ENCODE measurements at places on chromosomes 4 and X.

GRCh38 chrX:9285342-9285771, 179.5 kb upstream of the TBL1X start:
- DNase-seq: no peak

GRCh38 chrX:40922307-40922706, 162.9 kb upstream of the USP9X start:
- no peak for DNase-seq

- no peak for DNase-seq
Measured at GRCh38 chrX:103797691-103798090, 21.1 kb downstream of the PLP1 start.

DNA sequence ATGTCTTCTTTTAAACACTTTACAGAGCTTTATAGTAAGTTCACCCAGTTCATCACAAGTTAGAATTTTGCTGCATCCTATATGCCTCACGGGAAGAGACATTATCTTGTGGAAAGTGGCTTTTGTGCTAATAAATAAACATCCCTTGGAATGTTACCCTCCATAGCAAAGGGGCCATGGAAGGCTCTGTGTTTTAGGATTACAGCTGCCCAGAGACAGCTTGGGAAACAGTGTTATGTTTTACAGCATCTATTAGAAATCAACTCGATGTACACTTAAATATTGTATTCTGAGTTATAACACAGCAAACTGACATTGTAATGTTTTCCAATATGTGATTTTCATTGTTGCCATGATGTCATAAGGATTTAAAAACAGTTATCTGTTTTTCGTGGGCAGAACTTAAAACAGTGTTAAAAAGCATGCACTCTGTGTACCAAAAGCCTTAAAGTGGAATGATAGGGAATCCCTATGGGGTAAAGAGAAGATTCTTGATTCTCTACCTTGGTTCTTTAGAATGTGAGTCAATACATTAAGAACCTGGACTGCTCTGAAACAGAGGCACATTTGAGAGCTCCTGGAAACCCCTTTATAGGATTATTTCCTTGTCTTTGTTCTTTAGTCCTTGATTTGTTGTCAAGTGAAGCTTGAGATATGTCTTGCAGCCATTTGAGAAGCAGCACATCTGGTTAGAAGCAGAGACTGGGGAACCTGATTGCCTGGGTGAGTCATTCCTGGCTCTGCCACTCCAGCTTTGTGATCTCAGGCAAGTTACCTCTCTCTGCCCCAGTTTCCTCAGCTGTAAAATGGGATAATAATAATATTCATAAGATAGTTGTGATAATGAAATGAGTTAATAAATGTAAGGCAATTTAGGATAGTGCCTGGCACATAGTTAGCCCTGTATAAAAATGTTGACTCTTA, 41.6 kb downstream of the ARHGAP10 start:
- no peak for DNase-seq

GRCh38 chrX:38313190-38313589, 14.1 kb downstream of the RPGR start:
- DNase-seq: no peak

- DNase-seq: no peak
Measured at GRCh38 chr4:155952501-155952901, 1.2 kb downstream of the CTSO start.

GRCh38 chr4:1788254-1788973, 4.7 kb upstream of the FGFR3 start:
- DNase-seq: no peak

DNA sequence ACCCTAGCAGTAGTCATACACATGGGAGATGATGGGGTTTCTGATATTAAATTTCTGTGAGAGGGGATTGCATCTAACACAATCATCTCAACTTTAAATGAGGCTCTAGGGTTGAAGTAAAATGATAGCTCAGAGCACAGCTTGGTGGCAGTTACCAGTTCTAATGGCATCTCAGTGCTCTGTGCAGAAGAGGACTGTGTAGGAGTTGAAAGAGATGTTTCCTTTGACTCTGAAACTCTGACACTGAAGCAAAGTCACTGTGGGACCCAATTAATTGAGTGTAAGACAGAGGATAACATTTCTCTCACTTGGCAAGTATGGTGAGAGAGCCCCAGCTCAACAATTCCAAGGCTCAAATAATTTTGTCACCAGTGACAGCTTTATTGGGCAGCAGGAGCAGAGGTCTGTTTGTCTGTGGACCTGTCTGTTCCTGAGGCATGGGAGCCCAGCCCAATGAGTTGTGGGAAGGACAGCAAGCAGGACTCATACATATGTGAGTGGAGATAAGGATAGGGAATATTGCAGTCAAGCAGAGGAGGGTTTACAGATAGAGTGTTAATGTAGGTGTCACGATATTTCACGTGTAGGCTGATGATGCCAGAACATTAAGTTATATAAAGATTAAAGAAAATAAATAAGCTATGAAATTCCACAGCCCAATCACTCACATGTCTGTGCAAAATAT, 76.7 kb upstream of the NAF1 start:
- DNase-seq: no peak

DNA sequence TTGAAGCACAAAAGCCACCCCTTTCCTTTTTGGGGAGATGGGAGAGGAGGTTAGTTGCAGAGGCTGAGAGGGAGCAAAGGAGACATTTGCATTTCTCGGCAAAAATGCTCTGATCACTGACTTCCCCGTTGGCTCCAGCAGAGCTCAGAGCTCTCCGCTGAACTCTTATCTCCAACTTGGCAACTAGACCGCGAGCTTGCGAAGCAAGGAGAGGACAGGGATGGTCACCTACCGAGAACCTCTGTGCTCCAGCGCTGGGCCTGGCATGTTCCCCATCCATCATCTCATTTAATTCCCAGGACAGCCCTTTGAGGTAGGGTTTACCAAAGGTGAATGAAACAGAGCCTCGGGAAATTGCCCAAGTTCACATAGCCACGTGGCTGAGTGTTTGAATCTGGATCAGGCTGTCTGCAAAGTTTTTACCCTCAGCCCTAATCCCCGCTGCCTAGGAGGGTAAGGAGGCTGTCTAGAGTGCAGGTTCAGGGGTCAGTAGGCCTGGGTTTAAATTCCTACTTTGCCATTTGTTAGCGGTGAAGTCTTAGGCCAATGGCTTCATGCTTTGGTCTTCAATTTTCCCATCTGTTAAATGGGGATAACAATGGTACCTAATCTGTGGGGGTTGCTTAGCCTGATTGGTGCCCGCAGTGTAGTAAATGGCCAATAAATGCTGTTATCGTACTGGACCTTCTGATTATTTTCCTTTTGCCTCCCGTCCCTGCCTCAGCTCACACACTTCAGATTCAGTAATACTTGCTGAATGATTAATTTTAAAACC, 3.8 kb upstream of the CITED1 start:
- no peak for DNase-seq

- DNase-seq: no peak
Measured at GRCh38 chr4:11904117-11904535, 475.4 kb upstream of the HS3ST1 start.

DNA sequence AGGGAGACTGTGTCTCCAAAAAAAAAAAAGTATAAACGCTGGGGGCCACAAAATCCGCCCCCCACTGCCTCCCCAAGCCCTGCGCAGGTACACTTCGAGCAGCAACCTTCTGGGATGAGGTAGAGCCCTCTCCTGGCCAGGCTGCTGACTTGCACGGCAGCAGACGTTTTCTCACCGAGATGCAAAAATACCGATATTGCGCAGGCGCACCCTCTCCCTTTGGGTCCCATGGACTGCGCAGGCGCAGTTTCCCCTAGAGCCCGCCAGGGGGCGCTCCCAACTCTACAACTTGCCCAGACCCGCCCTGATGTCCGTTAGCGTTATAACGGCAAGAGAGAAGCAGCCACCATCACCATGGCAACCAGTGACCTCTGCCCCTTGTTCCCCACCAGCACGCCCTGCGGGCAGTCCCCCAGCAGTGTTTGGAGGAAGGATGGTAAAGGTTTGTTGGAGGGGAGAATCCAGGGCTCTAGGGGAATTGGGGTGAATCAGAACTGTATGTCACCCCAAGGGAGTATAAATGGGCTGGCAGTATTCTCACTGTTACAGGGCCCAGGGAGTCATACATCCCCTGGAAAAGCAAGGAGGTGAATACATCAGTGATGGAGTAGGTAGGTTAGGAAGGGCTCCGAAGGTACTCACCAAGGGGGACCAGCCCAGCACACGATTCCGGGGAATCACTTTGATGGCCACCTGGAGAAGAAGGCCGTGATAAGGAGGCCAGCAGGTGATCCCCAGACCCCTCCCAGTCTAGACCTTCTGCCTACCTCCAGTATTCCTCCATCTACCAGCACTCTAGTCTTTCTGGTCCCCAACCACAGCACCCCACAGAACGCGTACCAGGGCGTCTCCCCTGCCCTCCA, 1.5 kb downstream of the PIM2 start:
- peak; percentile 84 for DNase-seq

DNA sequence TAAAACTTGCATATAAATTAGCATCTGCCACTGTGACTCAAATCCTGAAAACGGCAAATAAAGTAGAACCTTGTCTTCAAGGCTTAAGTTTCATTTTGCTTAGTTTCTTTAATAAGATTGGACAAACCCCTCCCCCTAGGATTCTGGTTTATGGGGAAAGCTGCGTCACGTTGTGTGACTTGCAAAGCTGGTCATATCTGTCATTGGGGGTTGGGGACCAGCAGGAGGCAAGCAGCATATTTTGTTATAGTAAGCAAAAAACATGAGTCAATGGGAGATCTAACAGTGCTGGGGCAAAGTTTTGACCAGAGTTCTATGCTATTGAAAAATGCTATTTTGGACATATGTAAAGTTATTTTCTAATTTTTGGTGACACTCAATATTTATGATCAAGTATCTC, 407.3 kb downstream of the PCDH18 start:
- DNase-seq: no peak

DNA sequence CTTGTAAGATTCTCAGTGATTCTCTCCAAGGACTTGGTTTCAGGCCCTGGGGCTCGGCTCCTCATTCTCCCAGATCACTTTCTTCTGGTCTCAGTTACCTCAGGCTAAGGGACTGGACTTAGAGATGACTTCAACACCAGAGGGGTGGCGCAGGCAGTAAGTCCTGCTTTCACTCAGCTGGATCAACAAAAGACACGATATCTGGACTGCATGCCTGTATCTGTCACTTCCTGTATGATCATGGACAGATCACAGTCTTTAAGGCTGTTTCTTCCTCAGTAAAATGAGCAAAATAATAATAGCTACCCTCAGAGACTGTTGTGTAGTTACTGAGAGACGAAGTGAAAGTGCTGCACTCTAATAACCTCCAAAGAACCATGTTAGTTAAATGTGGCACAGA, 19.5 kb upstream of the CXCR3 start:
- DNase-seq: no peak

GRCh38 chr4:148704291-148704690, 262.1 kb upstream of the NR3C2 start:
- DNase-seq: no peak

DNA sequence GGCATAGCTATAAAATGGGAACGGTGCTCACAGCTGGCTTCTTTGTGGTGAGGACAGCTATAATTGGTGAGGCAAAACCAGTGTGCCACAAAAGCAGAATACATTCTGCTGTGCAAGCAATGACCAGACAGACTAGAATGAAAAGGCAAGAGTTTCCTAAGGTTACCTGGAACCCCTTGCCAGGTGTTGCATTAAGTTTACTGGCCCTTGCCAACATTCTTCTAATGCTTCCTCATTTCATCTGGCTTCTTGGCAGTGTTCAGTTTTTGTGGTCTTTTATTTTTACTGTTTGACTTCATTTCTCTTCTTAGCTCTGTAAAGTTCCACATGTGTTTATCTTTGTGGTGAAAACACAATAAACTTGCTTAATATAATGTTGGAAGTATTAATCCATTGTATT, 131.4 kb downstream of the PTTG2 start:
- DNase-seq: no peak

DNA sequence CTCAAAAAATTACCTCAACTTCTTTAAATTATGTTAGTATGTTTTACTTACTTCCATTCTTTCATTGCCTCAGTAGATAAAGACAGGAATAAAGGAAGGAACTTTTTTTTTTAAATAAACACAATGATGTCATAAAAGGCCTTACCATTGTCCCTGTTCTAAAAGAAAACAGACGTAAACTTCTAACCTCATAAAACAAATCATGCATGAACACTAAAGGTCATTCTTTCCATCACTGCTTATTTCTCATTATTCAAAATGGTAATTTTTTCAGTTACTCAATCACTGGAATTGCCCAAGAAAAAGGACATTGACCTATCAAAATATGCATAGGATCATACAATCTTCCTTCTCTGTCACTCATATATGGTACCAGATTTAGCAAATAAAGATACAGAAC, 32.2 kb upstream of the ARMCX2 start:
- no peak for DNase-seq

DNA sequence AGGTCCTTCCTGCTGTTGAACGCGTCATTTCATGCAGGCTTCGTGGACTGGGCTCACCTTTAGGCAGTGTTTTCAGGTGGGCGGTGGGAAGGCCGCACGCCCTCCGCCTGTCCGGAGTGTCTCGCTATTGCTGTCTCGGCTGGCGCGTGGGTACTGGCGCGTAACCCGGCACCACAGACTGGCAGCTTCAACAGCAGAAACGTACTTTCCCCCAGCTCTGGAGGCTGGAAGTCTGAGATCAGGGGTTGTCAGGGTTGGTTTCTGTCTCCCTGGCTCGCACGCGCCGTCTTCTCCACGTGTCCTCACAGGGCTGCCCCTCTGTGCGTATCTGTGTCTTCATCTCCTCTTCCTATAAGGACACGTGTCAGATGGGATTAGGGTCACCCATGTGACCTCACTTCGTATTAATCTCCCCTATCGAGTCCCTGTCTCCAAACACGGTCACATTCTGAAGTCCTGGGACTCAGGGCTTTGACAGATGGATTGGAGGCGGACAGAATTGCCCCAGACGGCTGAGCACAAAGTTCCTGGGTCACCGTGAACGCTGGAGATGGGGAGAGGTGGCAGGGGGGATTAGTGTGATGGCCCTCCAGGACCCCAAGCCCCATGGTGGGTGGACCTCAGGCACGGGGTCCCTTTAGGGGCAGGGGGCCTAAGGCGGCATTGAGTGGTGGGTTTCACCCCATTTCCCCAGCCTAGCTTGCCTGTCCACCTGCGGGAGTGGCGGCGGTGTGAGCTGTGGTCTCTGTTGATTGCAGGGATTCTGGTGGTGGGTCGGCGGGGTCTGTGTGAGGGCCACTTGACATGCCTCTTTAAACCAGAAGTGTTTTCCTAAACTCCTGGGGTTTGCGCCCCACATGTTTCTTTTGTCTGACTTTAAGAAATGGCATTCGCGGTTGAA, 83.4 kb upstream of the LRPAP1 start:
- DNase-seq: no peak

GRCh38 chr4:156294577-156294976, 340.9 kb upstream of the CTSO start:
- no peak for DNase-seq

- no peak for DNase-seq
Measured at GRCh38 chr4:67874986-67875385, 8.8 kb downstream of the TMPRSS11D start.

- no peak for DNase-seq
Measured at GRCh38 chrX:74119016-74119910, 184.7 kb upstream of the ZCCHC13 start.

- DNase-seq: no peak
Measured at GRCh38 chrX:118550792-118551191, 55.2 kb downstream of the DOCK11 start.

GRCh38 chr4:163815776-163816175, 321.3 kb downstream of the TMA16 start:
- DNase-seq: no peak

- peak; percentile 78 for DNase-seq
Measured at GRCh38 chrX:104165894-104166734, at the start of gene FAM199X. Gene FAM199X (plus strand): TSS chrX:104166453. CDS start chrX:104166786, 333 bp downstream.

All from activated effector memory CD4-positive, alpha-beta T cell treated with Interleukin-2 at 50 U/mL for 16 hours (primary cell).